ENCODE measurements at places on chromosomes 2 and 18.

GRCh38 chr2:170568511-170568910 lies 146.6 kb upstream of the SP5 start:
- no peak for DNase-seq

DNA sequence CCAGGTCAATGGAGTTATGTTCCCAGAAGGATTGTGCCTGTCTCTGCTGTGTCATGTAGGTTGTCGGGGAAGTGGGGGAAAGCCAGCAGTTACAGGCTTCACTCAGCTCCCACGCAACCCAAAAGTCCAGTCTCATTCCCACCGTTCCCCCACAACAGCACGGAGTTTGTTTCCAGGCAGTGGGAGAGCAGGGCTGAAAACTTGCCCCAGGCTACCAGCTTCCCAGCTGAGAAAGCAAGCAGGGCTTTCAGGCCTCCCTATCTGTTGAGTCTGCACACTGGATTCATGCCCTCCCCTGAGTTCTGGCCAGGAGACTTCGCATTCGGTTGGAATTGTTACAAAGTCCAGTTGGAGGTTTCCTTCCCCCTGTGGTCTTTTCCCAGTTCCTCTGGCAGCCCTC lies 76.3 kb downstream of the TMX3 start:
- no peak for DNase-seq

DNA sequence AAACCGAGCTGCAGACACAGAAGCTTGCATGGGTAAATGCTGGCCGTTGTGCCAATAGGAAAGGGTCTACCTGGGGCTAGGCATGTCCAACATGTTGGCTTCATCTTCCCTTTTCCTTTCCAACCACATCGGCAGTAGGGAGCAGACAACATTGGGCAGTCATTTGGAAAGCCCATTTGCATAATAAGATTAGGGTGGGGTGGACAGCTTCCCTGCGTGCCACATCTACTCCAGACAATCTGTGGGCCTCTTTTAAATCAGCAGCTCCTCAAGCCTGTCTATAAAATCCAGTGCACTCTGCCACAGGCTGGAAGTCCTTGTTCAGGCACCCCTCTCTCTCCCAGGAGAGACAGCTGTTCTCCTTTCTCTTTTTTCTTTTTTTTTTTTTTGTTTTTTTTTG lies 203.6 kb upstream of the KYNU start:
- DNase-seq: no peak

DNA sequence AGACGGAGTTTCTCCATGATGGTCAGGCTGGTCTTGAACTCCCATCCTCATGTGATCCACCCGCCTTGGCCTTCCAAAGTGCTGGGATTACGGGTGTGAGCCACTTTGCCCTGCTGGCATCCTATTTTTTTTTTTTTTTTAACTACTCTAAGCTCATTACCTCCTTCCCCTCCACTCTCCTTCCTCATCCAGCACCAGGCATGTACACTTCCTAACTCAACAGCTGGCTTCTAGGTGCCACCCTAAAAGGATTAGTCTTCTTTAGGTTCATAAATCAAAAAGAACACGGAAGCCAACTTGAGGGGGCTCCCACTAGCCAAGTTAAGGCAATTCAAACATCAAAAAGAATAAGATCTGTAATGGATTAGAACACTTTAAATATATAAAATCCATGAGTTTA lies 70.6 kb upstream of the TEX51 start:
- no peak for DNase-seq

DNA sequence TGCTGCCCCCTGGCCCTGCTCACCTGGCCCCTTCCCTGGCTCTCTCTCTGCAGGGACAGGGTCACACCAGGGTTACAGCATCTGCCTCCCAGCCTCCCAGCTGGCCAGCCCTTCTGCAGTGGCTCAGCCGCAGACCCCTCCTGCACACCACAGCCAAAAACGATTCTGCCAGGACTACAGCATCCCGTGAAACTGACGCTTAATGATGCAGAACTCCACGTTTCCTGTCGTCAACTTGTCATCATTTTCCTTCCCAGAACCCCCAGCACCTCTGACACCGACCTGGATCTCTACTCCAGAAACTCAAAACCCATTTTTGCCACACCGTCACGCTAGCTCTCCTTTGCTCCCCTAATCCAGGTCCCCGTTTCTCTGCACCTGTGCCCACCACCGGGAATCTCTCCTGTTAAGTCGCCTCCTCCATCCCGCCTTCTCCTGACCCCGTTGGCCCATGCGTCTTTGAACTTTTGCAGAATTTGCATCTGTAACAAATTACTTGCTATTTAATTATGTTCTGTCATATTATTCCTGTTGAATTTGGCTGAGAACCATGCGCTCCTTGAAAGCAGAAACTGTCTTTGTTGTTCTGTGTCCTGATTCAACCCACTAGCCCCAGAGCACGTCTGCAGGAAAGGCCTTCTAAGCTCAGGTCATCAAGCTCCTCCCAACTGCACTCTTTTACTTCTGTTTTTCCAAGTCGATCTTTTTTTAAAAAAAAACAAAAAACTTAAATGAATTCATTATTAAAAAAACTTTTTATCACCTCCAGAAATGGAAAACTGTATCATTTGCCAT lies 173.2 kb upstream of the COPS8 start:
- no peak for DNase-seq
